Hematopoietic multipotent progenitor cell (in vitro differentiated cells): ENCODE measurements at places on chromosomes 2 and 18.

DNA sequence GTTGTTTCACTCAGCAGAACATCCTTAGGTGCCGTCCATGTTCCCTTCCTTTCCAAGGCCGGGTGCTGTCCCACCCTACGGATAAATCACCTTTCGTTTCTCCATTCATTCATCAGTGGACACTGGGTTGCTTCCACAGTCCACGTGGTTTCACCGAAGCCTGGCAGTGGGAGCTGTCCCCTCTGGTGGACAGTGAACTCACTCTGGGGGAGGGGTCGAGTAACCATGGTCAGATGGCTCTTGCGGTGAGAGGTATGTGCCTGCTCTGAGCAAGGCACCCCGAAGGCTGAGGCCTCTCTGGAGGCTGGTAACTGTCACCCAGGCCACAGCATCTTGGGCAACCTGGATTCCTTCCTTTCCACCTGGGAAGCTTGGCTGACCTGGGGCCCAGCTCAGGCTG, 61.5 kb upstream of the TWIST2 start:
- no peak for DNase-seq

- no peak for DNase-seq
These were observed 263.5 kb downstream of the EPHA4 start for GRCh38 chr2:221308507-221309066.

DNA sequence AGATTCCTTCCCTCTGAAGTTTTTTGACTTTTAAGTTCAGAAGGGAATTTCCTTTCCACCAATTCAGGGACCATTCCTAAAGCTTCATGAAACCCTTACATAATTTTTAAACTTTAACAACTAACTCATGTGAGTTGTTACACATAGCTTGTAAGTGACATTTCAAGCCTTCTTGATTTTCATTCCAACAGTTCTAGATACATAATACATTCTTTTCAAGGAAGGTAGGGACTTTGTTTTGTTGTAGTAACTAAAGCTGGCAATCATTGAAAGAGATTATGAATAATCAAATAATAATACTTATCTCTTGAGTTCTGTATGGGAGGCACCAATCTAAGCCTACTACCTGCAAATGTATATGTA, 45.4 kb downstream of the SETBP1 start:
- DNase-seq, result no peak

- DNase-seq, result no peak
These were observed 9.6 kb downstream of the MARCHF4 start for GRCh38 chr2:216362730-216363129.

DNA sequence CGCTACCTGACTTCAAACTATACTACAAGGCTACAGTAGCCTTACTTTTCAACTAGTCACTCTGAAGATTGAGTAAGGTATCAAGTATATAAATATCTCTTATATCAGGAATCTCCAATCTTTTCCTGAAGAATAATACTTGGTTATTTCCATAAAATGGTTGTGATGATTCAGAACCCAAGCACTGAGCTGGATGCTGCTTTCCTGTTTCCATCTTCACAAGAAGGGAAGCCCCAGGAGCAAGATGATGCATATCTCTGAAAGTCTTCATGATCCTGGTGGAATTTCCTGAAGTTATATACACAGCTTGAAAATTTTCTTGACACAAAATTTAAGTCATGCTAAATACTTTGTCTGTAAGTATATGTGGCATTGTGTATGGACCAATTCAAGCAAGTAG, 243.9 kb upstream of the TANK start:
- DNase-seq, result no peak

DNA sequence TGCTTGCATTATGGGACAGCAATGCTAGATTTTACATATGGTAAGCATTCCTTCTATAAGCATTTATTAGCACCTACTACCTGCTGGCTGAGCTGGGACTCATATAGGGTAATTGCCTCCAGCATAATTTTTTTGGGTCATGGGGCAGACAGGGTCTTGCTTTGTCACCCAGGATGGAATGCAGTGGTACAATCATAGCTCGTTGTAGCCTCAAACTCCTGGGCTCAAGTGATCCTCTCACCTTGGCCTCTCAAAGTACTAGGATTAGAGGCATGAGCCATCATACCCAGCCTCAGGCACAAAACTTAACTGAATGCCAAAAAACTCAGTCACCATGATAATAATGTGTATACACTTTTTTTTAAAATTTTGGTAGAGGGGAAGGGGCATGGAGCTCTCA, 35.3 kb downstream of the TMEM237 start:
- DNase-seq, result no peak

DNA sequence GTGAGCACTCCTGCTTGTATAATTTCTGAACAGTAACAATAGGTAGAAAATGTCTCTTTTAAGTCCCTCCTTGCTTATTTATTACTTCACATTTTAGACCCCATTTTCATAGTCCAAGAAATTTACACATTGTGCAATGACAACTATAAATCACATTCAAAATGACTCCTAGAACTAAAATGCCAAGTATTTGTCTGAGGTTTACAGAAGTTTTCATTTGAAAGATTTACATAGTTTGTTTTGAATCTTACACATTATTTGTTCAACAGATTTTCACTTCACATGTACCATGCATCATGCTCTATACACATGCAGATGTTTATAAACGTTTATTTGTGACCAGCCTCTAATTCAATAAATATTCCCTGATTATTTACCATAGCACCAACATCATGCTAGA, 15.7 kb upstream of the TRIB2 start:
- DNase-seq, result no peak
